ENCODE measurements at places on chromosomes 5 and 9.

GRCh38 chr9:13568405-13568804 lies 288.9 kb upstream of the MPDZ start:
- no peak for DNase-seq
- H3K36me3 ChIP-seq, result no peaks in the 10 kb centered on the region
- peak overlapping the region; percentile 65 for H3K27ac ChIP-seq
- H3K27me3 ChIP-seq, result no peaks in the 10 kb centered on the region
- H3K4me1 ChIP-seq, result no peaks in the 10 kb centered on the region

DNA sequence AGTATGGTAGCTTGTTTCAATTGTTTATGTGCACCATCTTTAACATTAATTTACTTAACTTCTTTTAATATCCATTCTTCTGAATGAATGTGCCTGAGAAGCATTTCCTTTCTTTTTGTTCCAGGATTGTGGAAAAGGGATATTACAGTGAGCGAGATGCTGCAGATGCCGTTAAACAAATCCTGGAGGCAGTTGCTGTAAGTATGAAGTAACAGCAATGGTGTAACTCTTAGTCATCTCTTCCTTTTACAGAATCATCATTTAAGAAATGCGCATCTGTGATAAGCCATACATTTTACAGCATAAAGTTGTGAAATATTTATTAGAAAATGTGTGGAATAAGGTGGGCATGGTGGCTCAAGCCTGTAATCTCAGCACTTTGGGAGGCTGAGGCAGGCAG lies 117.7 kb downstream of the STARD4 start:
- no peak overlapping the region for H3K4me3 ChIP-seq
- H3K4me1 ChIP-seq, result no peaks in the 10 kb centered on the region
- H3K27me3 ChIP-seq, result no peaks in the 10 kb centered on the region
- no peaks in the 10 kb centered on the region for H3K36me3 ChIP-seq
- H3K27ac ChIP-seq, result no peak overlapping the region

GRCh38 chr5:143898381-143898780 lies 86.4 kb downstream of the HMHB1 start:
- no peaks in the 10 kb centered on the region for H3K27me3 ChIP-seq
- peak overlapping the region; percentile 30 for H3K27ac ChIP-seq
- no peak overlapping the region for H3K4me3 ChIP-seq

GRCh38 chr9:36218011-36218410 lies 27.3 kb downstream of the CLTA start:
- no peak for DNase-seq
- H3K36me3 ChIP-seq, result peaks cover 3% of the 10 kb centered on the region
- H3K27ac ChIP-seq, result no peak overlapping the region
- H3K4me3 ChIP-seq, result no peak overlapping the region

- DNase-seq, result no peak
- peak overlapping the region; percentile 44 for H3K27ac ChIP-seq
- H3K4me3 ChIP-seq, result no peak overlapping the region
- no peaks in the 10 kb centered on the region for H3K27me3 ChIP-seq
- H3K36me3 ChIP-seq, result no peaks in the 10 kb centered on the region
- H3K4me1 ChIP-seq, result no peaks in the 10 kb centered on the region
Observed at GRCh38 chr5:149930749-149931574, 13.6 kb downstream of the PDE6A start.

GRCh38 chr5:74424162-74424868 lies 216.2 kb downstream of the ENC1 start:
- no peaks in the 10 kb centered on the region for H3K36me3 ChIP-seq
- DNase-seq, result no peak
- H3K27ac ChIP-seq, result peak overlapping the region; percentile 22
- no peak overlapping the region for H3K4me3 ChIP-seq

- no peak overlapping the region for H3K27ac ChIP-seq
- H3K27me3 ChIP-seq, result no peaks in the 10 kb centered on the region
- no peak overlapping the region for H3K4me3 ChIP-seq
- no peak for DNase-seq
Observed at GRCh38 chr9:13330396-13331004, 51.0 kb upstream of the MPDZ start.

DNA sequence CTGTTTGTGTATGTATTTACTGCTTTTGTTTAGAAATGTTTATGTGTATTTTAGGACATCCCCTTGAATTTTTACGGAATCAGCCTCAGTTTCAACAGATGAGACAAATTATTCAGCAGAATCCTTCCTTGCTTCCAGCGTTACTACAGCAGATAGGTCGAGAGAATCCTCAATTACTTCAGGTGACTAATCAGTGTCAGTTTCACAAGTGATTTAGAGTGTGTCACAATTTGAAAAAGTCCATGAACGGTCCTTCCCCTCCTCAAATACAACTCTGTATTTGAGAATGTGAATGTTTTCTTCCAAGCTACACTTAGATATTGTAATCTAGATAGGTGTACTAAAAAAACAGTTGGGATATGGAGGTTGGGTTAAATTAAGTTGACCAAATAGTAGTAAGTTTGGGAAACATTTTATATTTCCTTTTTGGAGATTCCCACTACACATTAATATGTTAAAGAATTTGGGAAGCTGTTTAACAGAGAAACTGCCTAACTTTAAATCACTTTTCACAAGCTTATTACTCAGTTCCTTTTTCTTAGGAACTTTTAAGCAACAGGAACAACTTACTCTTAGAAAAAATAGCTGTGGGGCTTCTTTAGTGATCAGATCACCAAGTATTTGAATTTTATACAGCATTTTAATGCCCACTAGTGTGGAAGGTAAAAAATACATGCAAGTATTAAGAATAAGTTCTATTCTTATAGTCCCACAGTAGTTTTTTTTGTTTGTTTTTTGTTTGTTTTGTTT lies 40.9 kb downstream of the RAD23B start:
- H3K27me3 ChIP-seq, result no peaks in the 10 kb centered on the region
- no peak overlapping the region for H3K4me3 ChIP-seq
- DNase-seq, result no peak
- H3K4me1 ChIP-seq, result no peaks in the 10 kb centered on the region
- H3K27ac ChIP-seq, result no peak overlapping the region

GRCh38 chr5:149420545-149421371 lies 41.7 kb upstream of the IL17B start:
- peak overlapping the region; percentile 90 for H3K27ac ChIP-seq
- no peak overlapping the region for H3K4me3 ChIP-seq

DNA sequence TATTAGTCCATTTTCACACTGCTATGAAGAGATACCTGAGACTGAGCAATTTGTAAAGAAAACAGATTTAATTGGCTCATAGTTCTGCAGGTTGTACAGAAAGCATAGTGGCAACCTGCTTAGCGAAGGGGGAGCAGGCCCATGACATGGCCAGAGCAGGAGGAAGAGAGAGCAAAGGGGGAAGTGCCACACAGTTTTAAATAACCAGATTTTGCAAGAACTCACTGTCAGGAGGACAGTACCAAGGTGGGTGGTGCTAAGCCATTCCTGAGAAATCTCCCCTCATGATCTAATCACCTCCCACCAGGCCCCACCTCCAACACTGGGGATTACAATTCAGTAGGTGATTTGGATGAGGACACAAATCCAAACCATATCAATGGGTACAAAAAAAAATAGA lies 16.8 kb upstream of the PCSK5 start:
- no peaks in the 10 kb centered on the region for H3K36me3 ChIP-seq
- no peak for DNase-seq
- no peak overlapping the region for H3K27ac ChIP-seq
- H3K27me3 ChIP-seq, result no peaks in the 10 kb centered on the region
- H3K4me1 ChIP-seq, result no peaks in the 10 kb centered on the region

DNA sequence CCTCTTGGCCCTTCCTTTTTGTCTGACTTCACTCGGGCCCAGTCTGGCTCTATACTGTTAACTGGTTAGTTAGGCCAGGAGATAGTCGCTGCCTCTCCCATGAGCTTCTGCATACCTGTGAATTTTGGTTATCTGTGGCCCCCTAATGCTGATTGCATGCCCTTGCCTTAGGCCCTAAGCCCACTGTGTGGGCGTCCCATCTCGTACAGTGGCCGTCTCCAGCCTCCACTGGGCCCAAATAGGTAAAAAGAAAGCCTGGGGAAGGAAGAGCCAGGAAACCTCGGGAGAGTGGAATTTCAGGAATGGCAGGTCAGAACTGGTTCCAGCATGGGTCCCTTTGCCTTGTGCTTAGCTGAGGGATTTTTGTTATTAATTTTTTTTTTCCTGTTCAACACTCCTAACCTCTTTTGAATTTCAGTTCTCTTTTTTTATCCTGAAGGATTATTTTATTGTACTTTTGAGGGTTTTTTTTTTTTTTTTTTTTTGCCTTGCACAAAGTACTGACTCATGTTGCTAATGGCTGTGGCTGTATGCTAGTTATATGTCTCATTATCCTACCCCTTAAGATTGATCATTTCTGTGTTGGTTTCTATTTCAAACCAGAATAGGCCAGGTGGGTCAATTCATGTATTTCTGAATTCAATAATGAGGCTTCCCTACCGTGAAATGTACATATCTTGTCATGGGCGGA lies 3.4 kb downstream of the PRRC2B start:
- no peaks in the 10 kb centered on the region for H3K36me3 ChIP-seq
- peak; percentile 42 for DNase-seq
- peak overlapping the region; percentile 65 for H3K27ac ChIP-seq
- no peak overlapping the region for H3K4me3 ChIP-seq
- peaks cover 39% of the 10 kb centered on the region for H3K4me1 ChIP-seq

GRCh38 chr5:176407456-176408251 lies 8.7 kb downstream of the CLTB start:
- no peak overlapping the region for H3K4me3 ChIP-seq
- H3K27ac ChIP-seq, result no peak overlapping the region
- H3K36me3 ChIP-seq, result no peaks in the 10 kb centered on the region
- peaks cover 9% of the 10 kb centered on the region for H3K4me1 ChIP-seq

- H3K36me3 ChIP-seq, result no peaks in the 10 kb centered on the region
- no peak overlapping the region for H3K4me3 ChIP-seq
- peaks cover 18% of the 10 kb centered on the region for H3K4me1 ChIP-seq
- peak; percentile 33 for DNase-seq
- no peaks in the 10 kb centered on the region for H3K27me3 ChIP-seq
Observed at GRCh38 chr5:17378346-17378997, 119.6 kb upstream of the TAF11L2 start.
